ENCODE measurements at places on chromosomes 4 and X.

- no peak for DNase-seq
Measured at GRCh38 chr4:146458594-146458993, 63.1 kb downstream of the SLC10A7 start.

GRCh38 chrX:154012336-154012991, 7.2 kb downstream of the IRAK1 start:
- no peak for DNase-seq

DNA sequence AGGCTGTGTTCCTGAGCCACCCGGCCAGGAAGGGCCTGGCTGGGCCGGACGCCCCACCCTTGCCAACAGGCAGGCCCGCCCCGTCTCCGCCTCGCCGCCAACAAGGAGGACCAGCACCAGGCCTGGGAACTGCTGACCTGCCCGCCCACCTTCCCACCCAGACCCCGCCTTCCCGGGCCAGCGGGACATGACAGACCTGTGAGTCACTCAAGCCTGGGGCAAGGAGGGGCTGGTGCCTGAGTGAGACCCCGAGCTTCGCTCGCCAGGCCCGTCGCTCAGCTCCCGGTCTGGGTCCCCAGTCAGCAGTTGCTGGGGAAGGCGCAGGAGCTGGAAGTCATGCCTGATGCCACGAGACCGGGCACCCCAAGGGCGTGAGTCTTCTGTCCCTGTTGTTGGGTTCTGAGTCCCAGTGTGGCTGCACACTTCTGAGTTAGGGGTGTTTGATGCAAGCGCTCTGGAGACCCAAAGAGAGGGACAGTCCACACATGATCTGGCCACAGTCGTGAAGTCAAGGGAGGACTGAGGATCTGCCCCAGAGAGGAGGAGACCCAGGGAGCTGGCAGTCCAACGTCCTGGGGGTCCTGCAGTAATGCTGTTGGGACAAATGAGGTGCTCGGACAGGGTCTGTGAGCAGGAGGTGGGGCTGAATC, at the start of gene DNASE1L1:
DNASE1L1 (minus strand) TSS at position 33 of the 650 bp plus-strand sequence. CDS start 3,686 bp downstream, outside the sequence.
- DNase-seq = no peak

DNA sequence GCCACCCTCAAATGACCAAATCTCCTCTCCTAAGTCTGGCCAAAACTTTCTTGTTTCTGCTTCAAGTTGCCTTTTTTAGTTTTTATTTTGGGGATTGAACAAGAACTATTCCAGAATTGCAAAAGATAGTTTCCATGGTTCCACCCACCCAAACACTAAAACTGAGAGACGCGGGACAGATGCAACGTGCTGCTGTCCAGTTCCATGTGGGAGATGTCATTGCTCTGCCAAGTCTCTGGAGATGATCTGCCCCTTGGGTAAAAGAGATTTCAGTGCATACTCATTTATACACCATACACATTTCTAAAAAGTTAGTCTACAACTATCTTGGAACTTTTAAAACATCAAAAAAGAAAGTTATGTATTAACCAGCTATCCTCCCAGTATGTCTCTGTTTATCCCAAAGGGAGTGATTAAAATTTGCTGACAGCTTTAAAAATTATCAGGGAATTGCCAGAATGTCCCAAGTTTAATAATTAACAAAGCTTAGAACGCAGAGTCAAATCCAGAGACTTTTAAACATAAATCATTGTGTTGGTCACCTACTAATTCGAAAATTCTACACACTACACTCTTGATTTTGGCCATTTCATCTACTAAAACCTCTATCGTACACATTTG, 3.2 kb downstream of the MAOB start:
- no peak for DNase-seq

DNA sequence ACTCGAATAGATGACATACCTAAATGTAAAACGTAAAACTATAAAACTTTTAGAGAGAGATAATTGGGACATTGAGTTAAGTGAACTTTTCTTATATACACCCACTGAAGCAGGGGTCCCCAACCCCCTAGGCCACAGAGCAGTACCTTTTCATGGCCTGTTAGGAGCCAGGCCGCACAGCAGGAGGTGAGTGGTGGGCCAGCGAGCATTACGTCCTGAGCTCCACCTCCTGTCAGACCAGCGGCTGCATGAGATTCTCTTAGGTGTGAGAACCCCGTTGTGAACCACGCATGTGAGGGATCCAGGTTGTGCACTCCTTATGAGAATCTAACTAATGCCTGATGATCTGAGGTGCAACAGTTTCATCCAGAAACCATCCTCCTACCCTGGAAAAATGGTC, 114.8 kb downstream of the HMX1 start:
- no peak for DNase-seq

GRCh38 chrX:16658284-16658683, 8.3 kb downstream of the S100G start:
- peak; percentile 84 for DNase-seq

- no peak for DNase-seq
Measured at GRCh38 chrX:151000861-151001331, 17.8 kb downstream of the HMGB3 start.

- DNase-seq = no peak
Measured at GRCh38 chr4:107359208-107359607, 323.1 kb upstream of the DKK2 start.

DNA sequence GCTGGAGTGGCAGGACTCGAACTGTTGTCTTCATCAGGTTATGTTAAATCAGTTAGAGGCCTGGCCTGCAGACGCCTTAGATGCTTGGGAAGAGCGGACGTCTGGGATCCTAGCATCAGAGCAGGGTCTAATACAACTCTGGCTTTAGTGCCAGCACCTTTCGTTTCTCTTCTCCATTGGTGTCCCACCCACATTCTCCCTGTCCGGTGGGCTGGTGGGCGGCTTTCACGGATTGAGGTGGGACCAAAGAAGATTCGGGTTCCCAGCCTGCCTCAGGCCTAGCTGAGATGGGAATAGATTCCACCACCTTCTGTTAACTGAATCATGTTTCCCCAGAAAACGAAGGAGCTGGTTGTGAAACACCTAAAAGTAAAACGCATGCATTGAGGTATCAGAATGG, 939 bp downstream of the PDK3 start:
- no peak for DNase-seq

- DNase-seq = no peak
Measured at GRCh38 chrX:28773807-28774206, 186.6 kb downstream of the IL1RAPL1 start.

- no peak for DNase-seq
Measured at GRCh38 chr4:6328526-6328925, 58.9 kb downstream of the WFS1 start.

DNA sequence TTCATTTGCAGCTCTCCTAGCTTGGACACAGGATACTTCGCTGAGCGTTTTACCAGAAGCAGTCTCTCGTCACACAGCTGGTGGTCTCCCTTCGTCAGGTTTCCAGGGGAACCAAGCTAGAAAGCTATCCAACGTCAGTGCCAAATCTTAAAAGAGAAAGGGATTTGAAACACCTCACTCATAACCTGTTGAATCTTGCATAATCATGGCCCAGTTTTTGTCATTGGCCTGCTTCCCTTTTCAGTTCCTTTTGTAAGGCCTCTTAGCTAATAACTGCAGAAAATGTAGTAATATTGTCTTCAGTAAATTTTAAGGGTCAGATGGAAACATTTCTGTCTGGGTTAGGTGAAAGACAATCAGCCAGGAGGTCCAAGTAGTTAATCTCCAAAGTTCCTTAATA, 22.0 kb downstream of the RAB39B start:
- no peak for DNase-seq

GRCh38 chr4:79650794-79651431, 242.9 kb upstream of the GK2 start:
- peak; percentile 68 for DNase-seq

DNA sequence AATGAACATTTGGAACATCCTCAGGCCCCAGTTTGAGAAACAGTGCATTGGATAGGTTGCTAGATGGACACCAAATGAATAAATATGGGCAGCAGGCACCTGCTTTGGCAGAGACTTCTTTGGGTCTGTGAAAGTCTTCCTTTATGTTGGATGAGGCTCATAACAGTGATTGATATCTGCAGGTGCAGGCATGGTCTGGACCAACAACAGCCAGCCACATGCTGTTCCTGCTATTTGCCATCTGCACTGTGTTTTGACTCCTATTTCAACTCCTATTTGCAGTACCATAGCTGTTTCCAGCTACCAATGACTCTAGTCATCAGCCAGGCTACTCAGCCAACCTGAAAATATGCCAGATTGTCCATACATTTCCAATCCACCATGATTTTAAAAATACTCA, 60.9 kb downstream of the ANAPC4 start:
- no peak for DNase-seq

- DNase-seq = no peak
Measured at GRCh38 chrX:121869876-121870477, 822.6 kb downstream of the GLUD2 start.

DNA sequence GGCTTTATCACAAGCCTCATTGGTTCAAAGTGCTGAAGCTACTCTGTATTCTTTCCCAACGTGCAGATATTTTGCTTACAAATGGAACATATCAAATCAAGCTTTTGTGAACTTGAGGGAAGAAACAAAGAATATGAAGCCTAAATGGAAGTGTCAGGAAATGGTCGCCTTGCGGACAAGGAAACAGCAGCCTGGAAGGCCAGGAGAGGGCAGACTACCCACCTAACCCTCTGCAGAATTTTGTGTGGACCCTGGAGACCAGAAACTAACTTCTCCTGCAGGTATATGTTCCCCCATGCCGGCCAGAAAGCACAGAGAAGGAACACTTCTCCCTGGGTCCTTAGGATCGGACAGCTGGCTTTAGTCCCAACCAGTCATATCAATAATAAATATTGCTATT, 1425.8 kb downstream of the PCDH7 start:
- DNase-seq = no peak

DNA sequence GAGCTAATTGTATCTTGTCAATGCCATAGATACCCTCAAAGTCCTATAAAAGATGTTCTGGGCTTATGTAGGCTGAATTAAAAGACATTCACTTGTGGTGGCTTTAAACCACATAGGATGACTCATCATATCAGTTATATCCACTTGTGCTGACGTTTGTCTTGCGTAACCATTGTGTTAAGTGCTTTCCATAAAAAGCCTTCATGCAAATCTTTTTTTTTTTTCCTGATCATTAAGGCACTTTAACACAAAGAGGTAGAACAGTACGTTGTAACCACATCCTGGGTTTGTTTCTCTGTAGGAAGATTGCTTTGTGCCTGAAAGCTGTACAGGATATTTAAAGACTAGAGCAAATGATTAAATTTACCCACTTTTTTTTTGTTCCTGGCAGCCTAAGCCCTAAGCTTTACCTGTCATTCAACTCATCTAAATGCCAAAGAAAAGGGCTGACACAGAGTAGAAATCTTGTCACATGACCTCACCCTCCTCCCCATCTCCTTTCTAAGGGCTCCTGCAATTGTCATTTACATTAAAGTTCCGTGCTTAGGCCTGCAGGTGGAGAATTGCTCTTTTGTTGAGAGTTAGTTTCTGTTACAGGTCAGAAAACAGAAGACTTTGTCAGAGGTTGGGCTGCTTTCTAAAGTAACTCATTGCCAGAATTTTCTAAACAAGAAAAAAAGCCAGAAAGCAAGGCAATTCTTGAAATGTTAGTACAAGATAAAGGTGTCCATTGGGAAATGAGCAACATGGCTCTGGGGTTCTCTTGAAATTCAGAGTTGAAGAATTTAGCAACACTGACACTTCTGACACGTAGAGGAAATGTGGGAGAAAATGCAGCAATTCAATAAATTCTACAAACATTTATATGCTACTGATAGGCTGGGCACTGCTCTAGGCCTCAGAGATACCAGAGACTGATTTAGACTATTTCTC, 555.6 kb downstream of the PPARGC1A start:
- DNase-seq = peak; percentile 86

DNA sequence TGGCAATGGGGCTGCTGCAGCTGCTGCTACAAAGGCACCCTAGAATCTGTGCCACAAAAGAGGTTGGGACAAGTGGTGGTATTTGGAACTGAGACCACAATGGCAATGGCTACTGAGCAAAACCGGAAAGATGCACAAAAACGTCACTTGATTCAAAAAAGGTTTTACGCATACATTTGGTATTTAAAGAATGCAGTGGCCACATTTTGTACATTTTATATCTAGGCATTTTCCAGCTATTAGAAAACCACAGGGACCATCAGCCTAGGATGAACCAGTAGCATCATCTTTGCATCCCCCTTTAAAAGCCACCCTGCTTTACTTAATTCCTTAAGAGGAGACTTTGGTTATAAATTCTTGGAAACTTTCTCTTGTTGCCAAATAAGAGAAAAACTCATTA, 104.8 kb upstream of the CXCL13 start:
- peak; percentile 32 for DNase-seq

- DNase-seq = no peak
Measured at GRCh38 chr4:81472281-81473182, 825 bp upstream of the RASGEF1B start.

DNA sequence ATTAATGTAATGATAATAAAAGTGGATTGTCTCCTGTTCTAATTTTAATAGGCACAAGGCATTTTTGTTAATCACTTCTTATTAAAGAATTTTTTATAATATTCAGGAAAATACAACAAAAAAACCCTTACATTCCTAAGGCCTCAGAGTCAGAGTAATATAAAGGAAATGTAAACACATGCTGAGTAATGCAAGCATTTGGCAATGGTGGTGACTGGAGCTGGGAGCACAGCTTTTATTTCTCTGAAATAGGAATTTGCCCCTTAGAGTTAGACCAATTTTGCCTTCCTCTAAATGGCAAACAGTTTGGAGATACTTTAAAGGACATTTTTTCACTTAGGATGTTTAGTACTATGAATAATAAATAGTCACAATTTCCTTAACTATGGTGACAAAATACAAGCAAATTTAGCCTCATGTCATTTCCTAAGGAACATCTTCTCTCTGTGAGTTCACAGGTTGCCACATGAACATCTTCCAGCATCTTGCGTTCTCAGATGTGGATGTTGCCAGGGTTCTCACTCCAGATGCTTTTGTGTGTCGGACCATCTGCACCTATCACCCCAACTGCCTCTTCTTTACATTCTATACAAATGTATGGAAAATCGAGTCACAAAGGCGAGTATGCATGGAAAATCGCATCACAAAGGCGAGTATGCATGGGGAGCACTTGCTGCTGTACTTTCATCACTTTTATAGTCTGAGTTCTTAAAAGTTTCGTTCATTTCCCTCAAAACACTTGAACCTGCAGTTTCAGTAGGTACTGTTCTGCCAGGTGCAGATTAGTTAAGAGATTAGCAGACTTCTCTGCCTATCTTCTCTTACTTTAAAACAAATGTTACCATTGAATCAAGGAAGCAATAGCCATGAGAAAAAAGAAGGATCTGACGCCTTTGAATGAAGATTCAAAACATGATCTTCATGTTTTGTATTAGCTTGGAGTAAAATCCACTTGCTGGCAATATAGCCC, 15.9 kb upstream of the F11 start:
- DNase-seq = peak; percentile 31

GRCh38 chr4:169530048-169530447, 82.3 kb downstream of the NEK1 start:
- DNase-seq = no peak

GRCh38 chrX:153908219-153908860, 3.9 kb downstream of the AVPR2 start:
- no peak for DNase-seq

GRCh38 chr4:105572296-105572695, 19.9 kb downstream of the ARHGEF38 start:
- DNase-seq = no peak

DNA sequence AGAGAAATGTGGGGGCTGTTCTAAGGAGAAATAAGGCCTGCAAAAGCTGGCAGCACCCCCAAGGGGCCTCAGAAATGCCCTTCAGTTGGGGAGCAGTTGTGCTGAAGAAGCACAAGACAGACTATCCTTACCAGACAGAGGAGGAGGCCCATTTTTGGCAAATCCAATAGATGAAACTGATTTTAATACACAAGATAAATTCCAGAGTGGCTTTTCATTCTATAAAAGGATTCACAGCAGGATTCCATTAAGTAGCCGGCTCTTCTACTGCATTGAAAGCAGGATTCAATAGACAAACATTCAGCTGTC, 8.1 kb downstream of the SEPTIN6 start:
- DNase-seq = no peak

- peak; percentile 22 for DNase-seq
Measured at GRCh38 chrX:155263854-155264628, at the start of gene RAB39B. Gene RAB39B (minus strand): TSS chrX:155264491. CDS start chrX:155264288, 203 bp downstream.
